ENCODE measurements at places on chromosomes 5 and 9. TPM values are rescaled to one million over a fixed set of nuclear protein-coding genes. Genes with fewer than 3 reads are reported as not detected.

GRCh38 chr5:59685793-59686192, 207.7 kb downstream of the PDE4D start:
- DNase-seq, result no peak

DNA sequence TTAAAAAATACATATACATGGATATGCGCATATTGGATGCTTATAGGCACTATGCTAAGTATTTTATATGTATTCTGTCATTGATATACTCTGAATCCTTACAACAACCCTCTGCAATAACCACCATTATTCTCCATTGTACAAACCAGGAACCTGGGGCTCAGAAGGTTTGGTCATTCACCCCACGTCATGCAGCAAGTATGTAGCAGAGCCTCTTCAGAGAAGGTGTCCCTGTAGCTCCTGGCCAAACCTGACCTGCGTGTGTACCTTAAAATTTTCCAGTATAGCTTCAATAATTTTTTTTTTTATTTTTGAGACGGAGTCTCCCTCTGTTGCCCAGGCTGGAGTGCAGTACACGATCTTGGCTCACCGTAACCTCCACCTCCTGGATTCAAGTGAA, 51.9 kb downstream of the MFAP3 start:
- DNase-seq, result no peak

- no peak for DNase-seq
Measured at GRCh38 chr5:137152616-137153015, 346.5 kb downstream of the SPOCK1 start.

- no peak for DNase-seq
Measured at GRCh38 chr5:157528036-157528632, 47.4 kb downstream of the ADAM19 start.

- DNase-seq, result no peak
Measured at GRCh38 chr5:98941131-98941883, 12.5 kb upstream of the CHD1 start.

DNA sequence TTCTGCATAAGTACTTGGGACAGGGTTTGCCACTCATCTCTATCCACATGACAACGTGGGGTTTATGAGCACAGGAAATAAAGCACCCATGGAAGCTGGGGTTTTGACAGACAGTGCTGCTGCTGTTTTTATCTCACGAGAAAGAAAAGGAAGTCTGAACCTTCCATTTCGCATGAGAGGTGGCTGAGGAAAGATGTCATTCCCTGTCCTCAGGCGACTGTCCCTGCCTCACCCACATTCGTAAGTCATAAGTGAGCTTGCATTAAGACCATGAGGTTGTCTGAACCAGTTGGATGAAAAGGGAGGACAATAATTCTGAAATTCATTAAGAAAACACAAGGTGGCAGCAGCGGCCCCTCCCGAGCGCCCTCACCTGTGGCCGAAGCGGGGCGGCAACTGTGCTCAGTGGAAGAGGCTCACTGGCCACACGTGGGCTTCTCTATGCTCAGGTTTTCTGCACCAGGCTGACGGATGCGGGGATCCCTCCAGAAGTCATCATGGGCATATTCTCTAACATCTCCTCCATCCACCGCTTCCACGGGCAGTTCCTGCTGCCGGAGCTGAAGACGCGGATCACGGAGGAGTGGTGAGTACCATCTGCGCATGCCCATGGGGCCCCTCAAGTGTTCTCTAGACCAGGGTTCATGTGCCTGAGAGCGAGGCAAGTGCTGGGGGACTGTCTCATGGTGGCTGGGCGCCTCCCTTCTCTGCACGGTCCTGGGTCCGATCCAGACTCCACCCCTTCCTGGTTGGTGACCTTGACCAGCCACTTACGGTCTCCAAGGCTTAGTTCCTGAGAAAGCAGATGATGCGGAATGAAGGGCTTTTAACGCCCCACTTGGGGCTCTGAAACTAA, 54.7 kb upstream of the SUSD3 start:
- DNase-seq, result peak; percentile 90

GRCh38 chr5:82513738-82514137, 235.6 kb upstream of the RPS23 start:
- DNase-seq, result no peak

GRCh38 chr5:6520201-6520600, 71.5 kb downstream of the UBE2QL1 start:
- DNase-seq, result no peak

DNA sequence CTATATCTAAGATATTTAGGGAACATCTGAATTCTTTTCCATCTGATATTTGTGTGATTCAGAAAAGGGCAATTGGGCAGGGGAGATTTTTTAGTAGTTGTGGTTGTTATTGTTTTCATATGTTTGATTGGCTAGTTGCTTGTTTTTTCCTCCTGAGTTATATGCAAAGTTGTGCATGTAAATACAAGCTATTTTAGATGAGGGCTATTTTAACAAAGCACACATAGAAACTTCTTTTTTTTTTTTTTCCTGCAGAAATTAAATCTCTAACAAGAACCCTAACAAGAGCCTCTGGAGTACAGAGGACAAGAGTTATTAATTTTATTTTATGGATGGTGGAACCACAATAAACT, 559.1 kb downstream of the CETN3 start:
- DNase-seq, result no peak

GRCh38 chr5:81787474-81788242, 36.8 kb upstream of the SSBP2 start:
- DNase-seq, result no peak

DNA sequence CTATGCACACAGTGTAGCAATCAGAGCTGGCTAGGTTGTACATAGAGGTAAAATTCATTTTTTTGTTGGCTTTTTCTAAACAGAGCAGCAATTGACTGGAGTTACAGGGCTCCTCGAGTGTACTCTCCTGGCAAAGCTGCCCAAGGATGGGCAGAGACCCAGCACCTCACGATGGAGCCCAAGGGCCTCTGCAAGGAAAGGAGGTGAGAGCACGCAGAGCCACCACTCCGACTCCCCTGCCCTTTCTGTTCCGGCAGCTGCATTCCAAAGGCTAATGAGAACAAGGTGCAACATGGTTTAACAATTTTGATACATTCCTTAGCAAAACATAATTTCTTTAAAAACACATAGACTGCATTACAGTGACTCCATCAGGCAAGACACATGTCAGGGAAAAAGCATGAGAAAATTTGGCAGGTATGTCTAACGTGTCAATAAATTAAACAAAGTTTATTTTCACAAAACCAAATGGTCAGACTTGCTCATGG, 47.5 kb downstream of the SAXO1 start:
- no peak for DNase-seq

GRCh38 chr5:127582773-127583370, 65.4 kb downstream of the PRRC1 start:
- DNase-seq, result no peak

DNA sequence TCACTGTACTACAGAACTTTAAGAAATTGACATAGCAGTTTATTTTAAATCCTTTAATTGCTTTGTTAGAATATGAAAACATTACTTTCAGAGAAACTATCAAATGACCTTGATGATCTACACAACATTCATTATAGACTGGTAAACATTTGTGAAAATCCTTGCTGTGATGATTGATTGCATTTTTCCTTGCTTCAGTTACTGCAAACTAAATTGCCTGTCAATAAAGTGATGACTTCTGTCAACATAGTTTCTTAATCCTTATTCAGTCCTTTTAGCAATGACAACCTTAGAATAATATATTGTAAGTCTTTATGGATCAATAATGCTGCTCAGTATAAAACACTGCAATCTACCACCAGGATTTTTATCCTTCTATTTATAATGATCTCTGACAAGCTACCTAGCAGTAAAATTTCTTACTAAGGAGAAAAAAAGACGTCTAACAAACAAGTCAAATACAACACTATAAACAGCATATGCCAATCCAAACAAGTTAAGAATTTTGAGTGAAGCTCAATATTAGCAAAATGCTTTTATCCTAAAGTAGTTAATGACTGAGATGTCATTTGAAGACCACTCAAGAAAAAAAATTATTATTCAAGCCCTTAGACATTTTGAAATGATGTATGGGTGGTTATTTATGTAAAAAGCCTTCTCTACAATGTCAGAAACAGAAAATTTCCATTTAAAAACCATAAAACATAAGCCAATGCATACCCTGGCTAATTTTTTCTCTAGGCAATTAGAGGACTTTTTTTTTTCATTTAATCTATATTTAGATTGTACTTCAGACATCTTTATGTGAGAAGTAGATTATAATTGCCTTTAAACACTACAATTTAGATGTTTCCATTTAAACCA, 105.5 kb downstream of the FBXL17 start:
- DNase-seq, result no peak

DNA sequence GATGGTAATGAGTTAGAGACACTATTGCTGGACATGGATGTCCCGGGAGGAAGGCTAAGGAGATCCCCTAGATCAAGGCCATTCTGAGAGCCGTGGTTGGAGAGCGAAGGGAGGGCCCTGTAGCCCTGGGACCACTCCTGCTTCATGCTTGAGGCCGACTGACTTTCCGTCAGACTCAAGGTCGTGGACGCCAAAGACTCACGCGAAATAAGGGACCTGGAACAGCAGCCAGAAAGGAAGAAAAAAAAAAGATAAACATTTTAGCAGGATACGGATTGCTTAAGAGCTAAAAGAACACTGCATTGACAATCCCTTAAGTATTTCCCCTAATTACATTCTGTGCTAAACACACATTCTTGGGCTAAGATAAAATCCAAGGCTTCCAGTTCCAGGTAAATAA, 181.2 kb downstream of the GLIS3 start:
- no peak for DNase-seq

- DNase-seq, result no peak
Measured at GRCh38 chr5:168647083-168647482, 67.9 kb upstream of the PANK3 start.

- DNase-seq, result no peak
Measured at GRCh38 chr5:51225789-51226742, 157.2 kb upstream of the ISL1 start.

- no peak for DNase-seq
Measured at GRCh38 chr9:11962327-11962726, 730.9 kb upstream of the TYRP1 start.

DNA sequence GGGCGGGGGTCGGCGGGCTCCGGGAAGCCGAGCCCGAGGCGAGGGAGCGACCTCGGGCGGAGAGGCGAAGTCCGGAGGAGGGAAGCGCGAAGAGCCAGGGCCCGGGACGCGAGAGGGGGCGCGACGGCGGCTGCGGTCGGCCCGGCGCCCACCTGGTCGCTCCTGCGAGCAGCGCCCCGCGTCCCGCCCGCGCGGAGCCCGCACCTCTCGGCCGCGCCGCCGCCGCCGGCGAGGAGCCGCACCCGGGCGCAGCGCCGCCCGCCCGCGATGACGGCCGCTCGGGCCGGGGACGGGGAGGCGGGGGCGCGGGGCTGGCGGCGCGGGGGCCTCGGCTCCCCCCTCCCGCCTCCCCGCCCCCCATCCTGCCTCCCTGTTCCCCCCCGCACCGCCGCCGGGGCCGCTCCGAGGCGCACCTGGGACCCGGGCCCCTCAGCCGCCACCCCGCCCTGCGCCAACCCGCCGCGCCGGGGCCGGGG, 2.6 kb downstream of the NR5A1 start:
- DNase-seq, result no peak

DNA sequence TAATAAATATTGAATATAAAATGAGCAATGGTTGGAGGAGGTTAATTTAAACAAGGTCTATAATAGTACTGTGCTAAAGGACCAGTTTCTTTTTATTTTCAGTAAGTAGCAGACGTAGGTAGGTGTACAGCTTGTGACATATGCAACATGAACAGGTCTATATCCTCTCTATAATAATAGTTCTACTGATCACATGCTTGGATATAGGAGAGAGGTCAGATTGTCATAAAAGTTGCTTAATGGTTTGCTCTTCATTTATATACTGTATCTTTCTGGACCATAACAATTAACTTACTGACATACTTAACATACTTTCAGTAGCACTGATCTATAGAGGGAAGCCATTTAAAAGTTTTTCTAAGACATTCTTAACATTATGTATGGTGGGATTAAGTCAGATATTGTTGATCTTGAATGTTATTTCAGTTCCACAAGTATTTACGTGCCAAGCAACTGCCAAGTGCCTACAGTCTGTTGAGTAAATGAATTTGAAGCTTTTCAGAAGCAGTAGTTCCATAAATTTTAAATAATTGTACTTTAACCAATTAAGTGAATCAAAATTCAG, 68.0 kb downstream of the DENND4C start:
- DNase-seq, result no peak

DNA sequence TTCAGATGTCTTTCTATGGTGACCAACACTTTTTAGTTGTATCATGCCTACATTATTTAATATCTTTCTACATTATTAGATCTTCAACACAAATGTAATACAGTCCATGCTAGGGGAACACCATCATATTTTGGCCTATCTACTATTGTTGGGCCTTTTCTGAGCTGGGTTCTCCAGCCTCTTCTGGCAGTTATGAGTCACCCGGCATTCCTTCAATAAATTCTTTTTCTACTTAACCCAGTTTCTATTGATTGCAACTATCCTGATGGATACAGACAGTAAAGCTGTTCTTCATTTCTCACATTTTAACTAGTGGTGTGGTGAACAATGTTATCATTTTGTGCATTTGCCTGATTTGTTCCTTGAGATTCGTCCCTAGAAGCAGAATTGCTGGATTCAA, 529.3 kb downstream of the BNC2 start:
- no peak for DNase-seq

GRCh38 chr5:59569608-59570334, 323.8 kb downstream of the PDE4D start:
- DNase-seq, result no peak

- DNase-seq, result no peak
Measured at GRCh38 chr9:133509179-133510083, 15.3 kb downstream of the MYMK start.

ACOT12 gene
- not detected for total RNA-seq

SMC2 gene
- total RNA-seq, result 7.8 TPM

ALDH7A1 gene
- 25.1 TPM for total RNA-seq

DAB2 gene
- total RNA-seq, result 221 TPM

CDO1 gene
- total RNA-seq, result 60.8 TPM

CATSPER3 gene
- 0.61 TPM for total RNA-seq

MAP1B gene
- total RNA-seq, result 121 TPM

SIT1 gene
- 1.3 TPM for total RNA-seq

FOXD4L4 gene
- not detected for total RNA-seq

AK8 gene
- 1.5 TPM for total RNA-seq

DNAH5 gene
- total RNA-seq, result 0.35 TPM

CNOT8 gene
- total RNA-seq, result 45.0 TPM

AQP3 gene
- total RNA-seq, result 27.7 TPM

SAXO1 gene
- total RNA-seq, result not detected
